Thyroid gland (tissue), 4 donors: ENCODE measurements at places on chromosomes 7 and 10. TPM values are rescaled to one million over a fixed set of nuclear protein-coding genes. Genes with fewer than 3 reads are reported as not detected.

NRG3 gene
- total RNA-seq = 1.8 TPM

DLG5 gene
- 60.9 TPM for total RNA-seq

SPDYE5 gene
- total RNA-seq = not detected

FAM24B gene
- not detected for total RNA-seq

MGMT gene
- 28.1 TPM for total RNA-seq

TDRD1 gene
- total RNA-seq = 0.67 TPM

CCDC136 gene
- 4.9 TPM for total RNA-seq

TMEM178B gene
- total RNA-seq = 22.3 TPM

MYPN gene
- total RNA-seq = not detected

CCDC172 gene
- not detected for total RNA-seq

SCD gene
- total RNA-seq = 4.3 TPM

TAS2R4 gene
- 1.8 TPM for total RNA-seq

GRID2IP gene
- 0.13 TPM for total RNA-seq

CFAP46 gene
- 9.9 TPM for total RNA-seq

CDNF gene
- 2.6 TPM for total RNA-seq

UBTD1 gene
- 27.8 TPM for total RNA-seq

AGK gene
- total RNA-seq = 31.0 TPM

EGFR gene
- 75.0 TPM for total RNA-seq

CPXM2 gene
- 11.6 TPM for total RNA-seq

LLCFC1 gene
- total RNA-seq = not detected

CLRN3 gene
- total RNA-seq = not detected

FAM25C gene
- not detected for total RNA-seq

ACTL6B gene
- total RNA-seq = 0.93 TPM

NEUROG3 gene
- not detected for total RNA-seq

DIP2C gene
- 12.7 TPM for total RNA-seq

FGF8 gene
- total RNA-seq = not detected

TRIM73 gene
- 3.4 TPM for total RNA-seq

FZD1 gene
- 118 TPM for total RNA-seq

GRM3 gene
- not detected for total RNA-seq

DGKI gene
- total RNA-seq = 45.1 TPM

TMEM270 gene
- total RNA-seq = not detected

TBC1D12 gene
- total RNA-seq = 17.5 TPM

PALS2 gene
- total RNA-seq = 43.6 TPM

TMEM26 gene
- 0.54 TPM for total RNA-seq

GPR15LG gene
- total RNA-seq = not detected

SFTPA2 gene
- total RNA-seq = not detected

CDHR1 gene
- not detected for total RNA-seq

MOGAT3 gene
- total RNA-seq = not detected

FLNC gene
- total RNA-seq = 5.7 TPM

EPO gene
- not detected for total RNA-seq

CCDC146 gene
- 51.3 TPM for total RNA-seq

SAMD9L gene
- total RNA-seq = 13.0 TPM

LOXL4 gene
- total RNA-seq = 11.9 TPM

LBX1 gene
- total RNA-seq = not detected

TMEM184A gene
- total RNA-seq = 0.96 TPM

GIMAP8 gene
- total RNA-seq = 15.5 TPM

TMEM213 gene
- total RNA-seq = not detected

AKR1C1 gene
- 122 TPM for total RNA-seq

DGKB gene
- total RNA-seq = 2.1 TPM

AMPH gene
- total RNA-seq = 8.9 TPM

EXOC6 gene
- 63.1 TPM for total RNA-seq

NUTM2D gene
- 4.6 TPM for total RNA-seq

MNX1 gene
- total RNA-seq = not detected

TRUB1 gene
- 26.5 TPM for total RNA-seq

LRRN3 gene
- total RNA-seq = 15.9 TPM

CHN2 gene
- total RNA-seq = 11.7 TPM

CDK5 gene
- total RNA-seq = 17.4 TPM

HOXA2 gene
- 2.7 TPM for total RNA-seq

AHR gene
- 127 TPM for total RNA-seq
